ENCODE measurements at places on chromosomes 12 and 14.

DNA sequence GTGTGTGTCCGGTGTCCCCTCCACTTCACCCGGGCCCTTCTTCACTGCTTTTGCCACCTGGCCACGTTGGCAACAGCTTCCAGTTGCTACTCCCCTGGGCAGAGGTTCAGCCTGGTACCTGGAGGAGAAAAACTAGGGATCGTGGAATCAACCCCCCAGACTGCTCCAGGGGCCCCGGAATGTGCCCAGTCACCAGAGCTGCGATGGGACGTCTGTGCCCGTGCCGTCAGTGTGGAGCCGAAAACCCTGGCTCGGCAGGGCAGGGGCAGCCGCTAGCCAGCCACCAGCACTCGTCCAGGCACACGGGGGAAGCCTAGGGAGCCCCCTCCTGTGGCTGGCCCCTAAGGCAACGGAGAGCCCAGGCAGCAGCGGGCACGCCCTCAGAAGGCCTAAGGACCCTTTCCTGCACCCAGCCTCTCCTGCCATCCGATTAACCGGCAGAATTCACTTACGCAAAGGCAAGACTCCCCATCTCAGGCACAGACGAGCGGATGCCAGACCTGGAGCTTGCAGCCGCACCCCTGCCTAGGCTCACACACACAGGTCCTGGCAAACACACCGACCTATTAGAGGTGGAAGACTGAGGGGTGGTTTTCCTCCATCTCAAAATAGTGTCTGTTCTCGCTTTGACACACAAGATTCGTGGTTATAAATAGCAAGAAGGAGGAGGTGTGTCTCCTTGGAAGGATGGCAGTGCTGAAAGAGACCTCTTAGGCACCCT is 62.6 kb downstream of the FBXL14 start:
- DNase-seq: no peak

GRCh38 chr12:127966331-127966730 is 300.6 kb upstream of the TMEM132C start:
- no peak for DNase-seq

DNA sequence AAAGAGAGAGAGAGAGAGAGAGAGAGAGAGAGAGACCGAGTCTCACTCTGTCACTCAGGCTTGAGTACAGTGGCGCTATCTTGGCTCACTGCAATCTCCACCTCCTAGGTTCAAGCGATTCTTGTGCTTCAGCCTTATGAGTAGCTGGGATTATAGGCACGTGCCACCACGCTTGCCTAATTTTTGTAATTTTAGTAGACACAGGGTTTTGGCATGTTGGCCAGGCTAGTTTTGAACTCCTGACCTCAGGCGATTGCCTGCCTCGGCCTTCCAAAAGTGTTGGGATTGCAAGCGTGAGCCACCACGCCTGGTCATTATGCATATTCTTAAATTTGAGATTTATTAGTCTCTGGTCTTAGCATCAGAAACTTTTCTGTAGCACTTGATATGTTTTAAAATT is 317.9 kb upstream of the ATP2B1 start:
- DNase-seq: no peak

GRCh38 chr12:89481213-89481914 is 43.2 kb downstream of the GALNT4 start:
- DNase-seq: no peak

DNA sequence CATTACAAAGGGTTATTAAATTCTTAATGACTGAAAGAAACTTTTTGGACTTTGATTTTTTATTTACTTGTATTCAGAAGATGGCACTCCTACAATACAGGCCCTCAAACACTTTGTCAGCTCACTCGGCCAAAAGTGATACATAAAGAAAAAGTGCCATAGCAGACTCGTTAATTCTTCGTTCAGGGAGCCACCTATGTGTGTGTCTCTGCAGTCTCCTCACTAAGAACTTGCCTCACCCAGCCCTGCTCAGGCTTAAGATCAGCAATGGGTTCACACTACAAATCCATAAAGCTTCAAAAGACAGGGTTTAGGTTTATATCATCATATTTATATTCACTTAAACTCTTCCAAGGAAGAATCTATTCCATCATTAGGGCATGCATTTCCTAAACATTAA is 11.5 kb downstream of the DCP1B start:
- DNase-seq: no peak

DNA sequence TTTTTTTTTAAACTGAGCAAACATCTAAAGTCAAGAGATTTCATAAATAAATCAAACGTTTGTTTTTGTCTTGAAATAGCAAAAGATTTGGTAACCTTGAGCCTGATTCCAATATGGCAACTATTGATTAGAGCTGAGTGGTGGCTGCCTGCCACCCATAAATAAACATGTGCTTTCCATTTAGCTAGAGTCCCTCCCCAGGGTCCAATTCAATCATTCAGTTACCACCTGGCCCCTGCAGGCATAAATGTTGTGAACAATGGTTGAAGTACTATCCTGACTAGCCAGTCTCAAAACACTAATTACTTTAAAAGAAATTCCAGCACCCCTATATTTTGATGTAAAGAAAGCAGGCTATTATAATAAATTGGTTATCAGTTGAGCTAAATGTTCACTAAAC is 129.7 kb upstream of the GRIP1 start:
- DNase-seq: no peak

DNA sequence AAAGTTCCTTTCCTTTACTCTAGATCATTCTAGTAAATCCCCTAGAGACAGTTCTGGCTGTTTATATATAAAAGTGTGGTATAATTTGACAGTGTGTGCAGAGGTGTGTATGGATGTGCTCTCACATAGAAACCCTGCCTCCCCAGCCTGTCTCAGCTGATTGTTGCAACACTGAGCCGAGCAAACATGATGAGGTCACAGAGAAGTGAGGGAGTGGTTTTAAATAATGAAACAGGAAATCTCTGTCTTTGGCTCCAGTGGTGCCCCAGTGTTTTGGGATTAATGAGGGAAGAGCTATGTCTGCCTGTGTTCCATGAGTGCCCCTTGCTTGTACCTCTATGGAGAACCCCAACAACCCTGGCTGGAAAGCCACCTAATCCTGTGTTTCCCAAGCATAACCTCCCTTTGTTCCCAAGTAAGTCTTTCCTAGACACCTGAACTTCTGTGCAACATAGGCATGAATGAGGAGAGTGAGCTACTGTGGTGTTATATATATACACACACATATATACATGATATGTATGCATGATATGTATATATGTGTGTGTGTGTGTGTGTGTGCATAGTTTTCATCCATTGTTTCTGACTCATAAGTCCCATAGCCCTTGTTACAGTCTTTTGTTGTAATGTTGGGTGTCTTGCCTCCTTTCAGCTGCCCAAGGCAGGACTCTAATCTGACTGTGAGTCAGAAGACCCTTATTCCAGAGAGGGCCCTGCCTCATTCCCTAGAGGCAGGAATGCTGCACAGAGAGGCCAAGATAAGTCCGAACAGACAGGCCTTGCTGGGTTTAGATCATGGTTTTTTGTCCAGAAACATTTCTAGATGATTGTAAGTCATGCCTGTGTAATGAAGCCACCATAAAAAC is 18.0 kb downstream of the TRAF3 start:
- DNase-seq: no peak

- no peak for DNase-seq
Observed at GRCh38 chr12:46368138-46368537, 4.4 kb downstream of the SLC38A2 start.

DNA sequence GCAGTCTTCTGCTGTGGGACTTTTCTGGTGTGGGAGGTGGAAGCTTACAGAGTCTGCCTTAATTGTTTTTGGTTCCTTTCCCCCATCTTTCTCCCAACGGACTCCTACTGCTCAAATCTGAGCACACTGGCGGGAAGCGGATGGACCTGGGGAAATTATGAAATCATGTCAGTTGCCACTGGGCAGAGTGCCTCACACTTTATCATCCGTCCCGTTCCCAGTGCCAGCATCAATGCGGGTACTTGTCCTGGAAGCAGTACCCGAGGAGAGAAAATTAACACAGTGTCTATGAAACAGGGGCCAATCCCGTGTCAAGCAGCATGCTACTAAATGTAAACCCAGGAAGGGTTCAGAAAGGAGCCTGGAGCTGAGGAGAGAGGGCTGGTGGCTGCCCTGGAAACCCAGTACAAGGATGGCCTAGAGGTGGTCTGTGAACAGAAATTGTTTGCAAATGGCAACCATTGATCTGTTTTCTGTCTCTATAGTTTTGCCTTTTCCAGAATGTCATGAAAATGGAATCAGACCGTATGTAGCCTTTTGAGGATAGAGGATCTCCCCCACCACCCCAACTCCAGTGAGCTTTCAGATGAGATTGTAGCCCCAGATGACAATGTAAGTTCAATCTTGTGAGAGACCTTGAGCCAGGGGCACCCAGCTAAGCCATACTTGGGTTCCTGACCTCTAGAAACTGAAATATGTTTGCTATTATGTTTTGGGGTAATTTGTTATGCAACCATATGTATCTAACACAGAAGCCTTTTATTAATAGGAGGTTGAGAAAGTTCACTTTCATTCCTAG is 908 bp upstream of the CDKL1 start:
- no peak for DNase-seq

DNA sequence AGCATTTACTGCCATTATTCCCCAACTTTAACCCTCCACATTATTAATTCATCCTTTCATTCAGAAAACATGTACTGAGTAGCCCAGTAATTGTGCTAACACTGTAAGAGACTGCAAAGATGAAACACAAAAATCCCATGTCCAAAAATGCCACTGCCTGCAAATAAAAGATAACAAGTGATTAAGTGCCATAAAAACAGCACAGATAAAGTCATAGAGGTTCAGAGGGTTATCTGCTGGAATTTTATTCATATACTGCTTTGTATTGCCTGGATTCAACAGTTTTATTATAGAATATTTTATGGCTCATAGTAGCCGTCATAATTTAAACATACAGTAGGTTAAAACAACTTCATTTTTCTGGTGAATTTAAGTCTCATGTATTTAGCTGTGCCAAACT is 177.9 kb downstream of the KICS2 start:
- DNase-seq: no peak

- DNase-seq: no peak
Observed at GRCh38 chr12:1130571-1130970, 139.5 kb downstream of the ERC1 start.

DNA sequence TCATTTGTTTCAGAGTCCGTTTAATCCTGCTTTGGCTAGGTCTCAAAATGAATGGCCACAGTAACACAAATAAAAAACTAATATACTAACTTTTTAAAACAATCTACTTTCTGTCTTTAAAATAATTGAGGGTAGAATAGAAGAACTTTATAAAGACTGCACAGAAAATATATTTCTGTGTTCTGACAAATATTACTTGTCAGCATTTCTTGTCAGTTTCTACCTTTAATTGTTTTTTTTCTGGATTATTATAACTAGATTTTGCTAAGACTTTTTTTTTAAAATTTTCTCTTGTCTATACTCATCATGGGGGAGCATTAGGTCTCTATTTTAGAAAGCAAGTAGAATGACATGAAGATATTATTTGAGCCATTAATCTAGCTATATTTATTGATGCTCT is 86.2 kb downstream of the RAD52 start:
- DNase-seq: no peak

DNA sequence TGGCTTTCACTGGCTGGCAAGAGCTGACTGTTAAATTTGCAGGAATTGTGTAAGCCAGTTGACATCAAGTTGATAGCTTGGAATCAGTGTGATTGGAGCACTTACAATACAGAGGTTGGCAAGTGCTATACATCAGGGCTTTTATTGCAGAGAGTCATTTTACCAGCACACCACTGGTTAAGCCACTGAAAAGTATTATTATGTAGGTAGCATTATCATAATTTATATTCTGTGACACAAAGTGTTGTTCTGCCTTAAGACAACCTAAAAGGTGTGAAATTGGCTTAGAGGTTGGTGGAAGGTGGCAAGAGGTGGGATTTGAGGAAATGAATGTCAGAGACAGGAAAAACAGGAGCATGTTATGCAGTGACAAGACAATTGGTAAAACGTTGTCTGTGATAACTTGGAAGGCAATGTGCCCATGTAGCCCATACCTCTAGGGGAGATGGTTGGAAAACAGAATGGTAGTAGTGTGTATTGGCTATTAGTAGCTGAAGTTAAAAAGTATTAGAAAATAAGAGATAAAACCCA is 172.9 kb upstream of the PRICKLE1 start:
- DNase-seq: no peak

DNA sequence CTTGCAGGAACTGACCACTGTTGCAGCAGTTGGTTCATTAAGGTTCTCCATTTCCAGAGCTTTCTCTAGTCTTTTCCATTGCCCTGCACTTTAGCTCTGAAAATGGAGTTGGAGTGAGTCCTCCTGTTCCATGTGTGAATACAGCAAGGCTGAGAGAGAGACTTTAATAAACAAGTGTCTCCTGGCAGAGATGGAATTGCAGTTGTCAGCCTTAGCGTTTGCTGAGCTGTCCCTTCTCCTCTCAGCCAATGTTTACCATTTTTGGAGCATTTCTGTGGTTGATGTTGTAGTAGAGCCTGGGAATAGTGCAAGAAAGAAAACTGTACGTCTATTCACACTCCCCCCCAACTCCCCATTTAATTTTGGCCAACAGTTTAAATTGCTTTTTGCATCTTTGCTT is 7.5 kb upstream of the MANSC4 start:
- no peak for DNase-seq

GRCh38 chr14:99573436-99574098 is 30.4 kb downstream of the CCDC85C start:
- no peak for DNase-seq

DNA sequence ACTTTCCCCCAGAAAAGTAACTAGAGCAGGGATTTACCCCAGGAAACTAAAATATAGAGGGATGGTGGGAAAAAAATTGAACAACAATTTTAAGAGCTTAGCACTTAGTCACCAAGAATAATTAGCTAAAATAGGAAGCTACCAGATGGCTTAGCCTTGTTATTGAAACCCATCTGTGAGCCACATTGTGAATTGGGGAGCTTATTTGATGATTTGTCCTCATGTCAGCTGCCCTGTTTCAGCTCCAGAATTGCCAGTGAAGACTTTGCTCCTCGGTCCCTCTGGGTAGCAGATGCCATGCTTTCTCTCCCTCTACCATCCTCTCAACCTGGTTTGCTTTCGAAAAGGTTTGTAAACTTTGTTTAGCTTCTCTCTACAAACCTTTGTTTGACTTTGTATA is 67.7 kb upstream of the PTHLH start:
- no peak for DNase-seq

DNA sequence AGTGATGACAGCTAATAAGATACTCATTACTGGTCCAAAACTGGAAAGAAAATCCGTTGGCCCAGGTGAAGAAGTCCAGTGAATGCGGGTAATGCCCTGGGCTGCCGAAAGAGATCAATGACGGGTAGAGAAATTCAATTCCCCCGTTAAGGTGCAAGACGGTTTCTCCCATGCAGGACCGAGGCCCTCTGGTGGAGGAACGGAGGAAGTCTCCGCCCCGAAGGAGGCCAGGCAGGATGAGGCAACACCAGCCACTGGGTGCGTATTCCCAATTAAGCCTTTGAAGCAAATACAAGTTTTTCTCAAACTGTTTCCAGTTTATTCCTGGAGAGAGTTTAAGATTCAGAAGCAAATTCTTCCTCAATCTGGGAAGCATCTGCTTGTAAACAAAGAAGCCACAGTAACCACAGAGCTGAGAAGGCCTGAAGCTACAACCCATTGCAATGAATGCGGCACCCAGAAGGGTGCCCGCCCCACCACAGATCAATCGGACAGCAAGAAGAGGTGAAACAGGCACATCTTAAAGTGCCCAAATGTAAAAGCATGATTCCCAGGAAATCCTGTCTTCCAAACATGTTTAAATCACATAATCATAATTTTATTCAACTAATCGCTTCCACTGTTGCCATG is 118.5 kb downstream of the TTC7B start:
- DNase-seq: peak; percentile 63
